ENCODE measurements at places on chromosomes 2 and 18.

GRCh38 chr2:70141212-70141901, 49.5 kb downstream of the C2orf42 start:
- no peak for DNase-seq

DNA sequence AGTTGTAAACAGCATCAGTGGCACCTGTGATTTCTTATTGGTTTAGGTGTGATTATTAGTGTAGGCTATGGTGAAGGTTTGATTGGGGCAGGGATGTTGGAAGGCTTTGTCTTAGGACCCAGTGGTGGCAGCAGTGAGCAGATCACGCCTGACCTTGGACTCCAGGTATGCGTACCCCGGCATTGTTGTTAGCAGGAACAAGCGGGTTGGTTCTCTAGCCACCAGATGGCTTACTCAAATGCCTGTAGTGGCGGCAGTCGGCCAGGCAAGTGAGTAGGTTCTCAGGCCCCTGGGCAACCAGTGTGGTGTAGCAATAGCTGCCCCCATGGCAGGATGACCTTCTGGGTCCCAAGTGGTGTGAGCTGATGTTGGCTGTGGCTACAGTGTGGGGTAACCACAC, 558.3 kb downstream of the KCNJ3 start:
- no peak for DNase-seq

DNA sequence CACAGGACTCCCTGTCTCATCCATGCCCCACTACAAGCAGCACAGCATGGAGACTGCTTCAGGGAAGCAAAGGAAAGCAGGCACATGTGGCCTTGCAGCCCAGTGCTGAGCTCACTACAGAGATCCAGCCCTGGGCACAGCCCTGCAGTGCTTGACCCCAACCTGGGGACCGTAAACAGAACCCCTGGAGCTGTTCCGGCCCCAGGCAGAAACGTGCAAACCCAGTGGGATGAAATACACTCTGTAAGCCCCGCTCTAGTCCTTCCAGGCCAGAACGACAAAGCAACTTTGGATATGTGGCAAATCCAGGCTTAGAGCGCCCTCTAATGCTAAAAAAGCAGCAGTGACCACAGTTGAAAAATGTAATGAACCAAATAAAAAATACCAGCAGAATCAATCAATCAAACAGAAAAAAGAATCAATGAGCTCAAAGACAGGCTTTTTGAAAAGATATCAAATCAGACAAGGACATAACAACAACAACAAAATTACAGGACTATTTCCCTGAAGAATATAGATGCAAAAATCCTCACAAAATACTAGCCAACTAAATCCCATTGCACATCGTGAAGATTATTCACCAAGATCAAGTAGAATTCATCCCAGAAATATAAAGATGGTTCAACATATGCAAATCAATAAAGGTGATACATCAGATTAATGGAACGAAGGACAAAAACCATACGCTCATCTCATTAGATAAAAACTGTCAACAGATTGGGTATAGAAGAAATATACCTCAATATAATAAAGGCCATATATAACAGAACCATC, 45.6 kb downstream of the ZNF519 start:
- peak; percentile 58 for DNase-seq

- DNase-seq, result no peak
Measured at GRCh38 chr18:64208516-64208915, 59.6 kb upstream of the LINC00305 start.

DNA sequence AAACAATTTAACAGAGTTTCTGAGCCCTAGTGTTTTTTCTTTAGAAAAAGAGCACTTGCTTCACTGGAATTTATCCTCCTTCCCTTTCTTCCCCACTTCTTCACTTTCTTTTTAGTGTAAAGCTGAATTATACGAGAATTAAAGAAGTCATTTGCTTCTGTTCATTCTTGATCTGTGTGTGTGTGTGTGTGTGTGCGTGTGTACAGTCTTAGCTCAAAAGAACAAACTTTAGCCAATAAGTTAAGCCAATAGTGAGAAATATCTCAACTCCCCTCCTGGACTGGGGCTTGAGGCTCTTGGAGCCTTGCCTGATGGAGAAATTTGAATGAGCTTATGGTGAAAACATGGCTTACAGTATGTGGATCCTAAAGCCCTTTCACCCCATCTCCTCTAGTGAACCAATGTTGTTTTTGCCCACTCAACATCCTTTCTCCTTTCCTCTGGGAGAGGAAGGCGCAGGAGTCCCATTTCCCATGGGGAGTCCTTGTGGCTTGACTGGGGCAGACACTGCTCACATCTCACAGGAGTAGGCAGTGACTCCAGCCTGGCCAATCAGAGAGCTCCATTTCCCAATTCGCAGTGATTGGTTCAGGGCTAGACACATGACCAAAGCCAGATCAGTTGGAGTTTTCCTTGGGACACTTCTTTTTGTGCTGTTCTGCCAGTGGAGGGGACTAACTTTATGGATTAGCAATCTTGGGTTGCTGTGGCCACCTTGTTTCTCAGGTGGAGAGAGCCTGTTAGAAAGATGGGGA, 16.3 kb upstream of the MYO3B start:
- DNase-seq, result no peak

DNA sequence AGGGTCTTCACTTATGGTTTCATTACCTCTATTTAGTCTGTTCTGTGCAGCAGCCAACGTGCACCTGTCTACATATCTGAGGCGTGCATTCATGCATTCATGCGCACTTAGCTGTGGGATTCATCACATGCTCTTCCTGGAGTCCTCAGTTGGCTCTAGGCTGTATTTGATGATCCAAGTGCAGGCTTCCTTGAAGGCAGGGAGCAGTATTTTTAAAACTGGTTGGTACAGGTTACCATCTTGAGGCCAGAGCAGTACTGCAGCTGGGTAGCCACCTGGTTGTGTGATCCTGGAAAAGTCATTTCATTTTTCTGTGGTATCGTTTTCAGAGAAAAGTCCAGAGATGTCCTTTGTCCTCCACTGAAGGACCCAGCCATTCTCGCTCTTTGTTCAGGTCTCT, 109.8 kb downstream of the EN1 start:
- no peak for DNase-seq

DNA sequence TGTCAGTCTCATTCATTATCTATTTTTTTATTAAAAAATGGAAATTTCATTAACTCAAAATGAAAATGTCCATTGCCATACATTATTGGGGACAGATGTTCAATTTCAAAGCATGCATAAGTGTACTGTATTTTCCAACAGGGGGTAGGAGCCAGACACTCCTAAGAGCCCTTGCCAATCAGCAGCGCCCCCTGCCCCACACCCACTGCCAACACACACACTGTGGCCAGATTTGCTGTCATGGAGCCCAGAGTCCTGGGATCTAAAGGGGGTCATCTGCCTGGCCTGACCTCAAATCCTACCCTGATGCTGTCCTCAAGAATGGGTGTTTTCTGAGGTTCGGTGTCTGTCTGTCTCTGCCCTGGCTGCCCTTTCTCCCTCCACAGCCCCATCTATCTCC, 162.2 kb upstream of the TWIST2 start:
- no peak for DNase-seq

DNA sequence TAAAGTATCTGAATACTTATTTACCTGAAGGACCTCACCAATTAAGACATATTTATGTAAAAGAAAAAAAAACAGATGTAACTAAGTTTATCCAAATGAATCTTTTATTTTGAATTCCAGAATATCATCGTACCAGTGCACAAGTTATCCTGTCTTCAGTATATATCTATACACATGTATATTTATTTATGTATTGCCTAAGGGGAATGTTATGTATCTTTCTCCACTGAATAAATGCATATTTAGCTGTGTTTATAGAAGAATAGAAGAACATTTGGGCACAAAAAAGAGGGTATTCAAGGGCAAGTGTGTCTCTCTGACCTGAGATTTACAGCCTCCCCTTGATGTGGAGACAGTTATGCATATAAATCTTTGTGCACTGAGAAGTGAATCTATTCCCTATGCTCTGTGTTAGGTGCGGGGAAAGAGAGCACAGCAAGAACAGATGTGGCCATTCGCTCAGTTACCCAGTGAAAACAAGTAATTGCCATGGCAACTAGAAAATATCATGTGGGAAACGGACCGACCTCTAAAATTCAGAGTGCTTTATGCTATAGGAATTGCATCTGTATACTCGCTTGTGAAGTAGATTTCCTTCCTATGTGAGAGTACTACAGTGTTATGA, 39.5 kb upstream of the ASXL3 start:
- no peak for DNase-seq

DNA sequence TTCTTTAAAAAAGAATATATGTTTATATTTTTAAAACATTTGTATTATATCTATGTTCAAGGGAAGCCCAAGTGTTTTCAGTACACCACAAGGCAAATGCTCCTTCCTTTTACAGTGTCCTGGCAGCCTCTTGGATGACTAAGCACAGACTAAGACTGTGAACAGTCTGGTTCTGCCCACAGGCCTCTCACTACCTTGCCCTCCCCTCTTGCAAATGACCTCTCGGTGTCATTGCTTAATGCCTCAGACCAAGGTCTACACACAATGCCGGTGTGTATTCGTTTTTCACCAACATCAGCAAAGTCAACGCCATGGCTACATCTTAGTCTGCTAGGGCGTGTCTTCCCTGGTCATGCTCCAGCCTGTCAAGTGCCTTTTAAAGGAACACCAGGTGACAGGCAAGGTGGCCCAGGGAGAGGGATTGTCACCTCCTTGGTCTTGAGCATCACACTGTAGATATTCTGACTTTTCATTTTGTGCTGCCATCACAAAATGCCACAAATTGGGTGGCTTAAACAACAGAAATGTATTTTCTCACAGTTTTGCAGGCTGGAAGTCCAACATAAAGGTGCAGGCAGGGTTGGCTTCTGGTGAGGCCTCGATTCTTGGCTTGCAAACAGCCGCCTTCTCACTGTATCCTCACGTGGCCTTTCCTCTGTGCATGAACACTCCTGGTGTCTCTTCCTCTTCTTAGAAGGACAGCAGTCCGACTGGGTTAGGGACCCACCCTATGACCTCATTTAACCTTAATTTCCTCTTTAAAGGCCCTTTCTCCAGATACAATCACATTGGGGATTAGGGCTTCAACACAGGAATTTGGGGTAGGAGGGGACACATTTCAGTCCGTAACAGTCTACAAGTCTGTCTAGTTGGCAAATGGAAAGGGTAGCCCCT, 266.5 kb downstream of the KLHL29 start:
- DNase-seq, result no peak

- DNase-seq, result no peak
Measured at GRCh38 chr2:165776013-165776412, 18.0 kb downstream of the GALNT3 start.

DNA sequence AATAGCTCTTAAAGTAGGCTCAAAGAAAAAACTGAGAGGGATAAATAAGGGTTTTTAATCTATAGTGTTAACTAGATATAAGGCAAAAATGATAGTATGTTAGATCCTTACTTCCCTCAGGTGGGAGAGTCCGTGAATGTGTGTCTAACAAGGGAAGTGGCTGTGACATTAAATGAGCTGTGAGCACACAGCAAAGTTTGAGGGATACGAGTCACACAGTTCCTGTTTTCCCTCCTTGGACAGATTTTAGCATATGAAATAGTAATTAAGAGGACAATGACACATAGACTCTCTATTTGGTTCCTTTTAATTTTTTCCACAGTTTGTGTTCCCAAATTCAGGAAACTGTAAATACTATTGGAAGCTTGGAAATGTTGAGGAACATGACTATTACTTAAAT, 148.4 kb upstream of the CAVIN2 start:
- no peak for DNase-seq

- no peak for DNase-seq
Measured at GRCh38 chr2:142994665-142995064, 117.2 kb downstream of the KYNU start.

DNA sequence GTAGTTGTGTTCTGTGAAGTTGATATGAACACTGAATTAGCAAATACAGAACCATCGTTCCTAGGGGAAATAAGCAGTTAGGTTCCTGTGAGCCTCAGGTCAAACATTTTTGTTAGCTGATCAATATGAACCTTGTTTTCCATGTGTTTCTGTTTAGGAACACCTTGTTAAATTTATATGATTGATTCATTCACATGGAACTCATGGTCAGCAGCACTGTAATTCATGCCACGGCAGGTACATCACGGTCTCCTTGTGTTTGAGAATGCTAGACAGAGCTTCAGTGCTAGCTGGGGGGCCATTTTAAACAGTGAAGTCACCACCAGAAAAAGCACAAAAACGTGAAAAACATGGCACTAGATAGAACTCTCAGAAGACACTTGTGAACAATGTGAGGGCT, 62.2 kb downstream of the MYCN start:
- DNase-seq, result no peak

- DNase-seq, result no peak
Measured at GRCh38 chr2:235977445-235977844, 190.7 kb downstream of the GBX2 start.

GRCh38 chr2:233081232-233081730, 21.1 kb downstream of the INPP5D start:
- no peak for DNase-seq

Measured in right kidney (tissue), 9 donors.